Type B pancreatic cell (in vitro differentiated cells): ENCODE measurements at places on chromosomes 11 and 22.

GRCh38 chr11:44409558-44410236, 99.8 kb upstream of the ALX4 start:
- no peak for DNase-seq

DNA sequence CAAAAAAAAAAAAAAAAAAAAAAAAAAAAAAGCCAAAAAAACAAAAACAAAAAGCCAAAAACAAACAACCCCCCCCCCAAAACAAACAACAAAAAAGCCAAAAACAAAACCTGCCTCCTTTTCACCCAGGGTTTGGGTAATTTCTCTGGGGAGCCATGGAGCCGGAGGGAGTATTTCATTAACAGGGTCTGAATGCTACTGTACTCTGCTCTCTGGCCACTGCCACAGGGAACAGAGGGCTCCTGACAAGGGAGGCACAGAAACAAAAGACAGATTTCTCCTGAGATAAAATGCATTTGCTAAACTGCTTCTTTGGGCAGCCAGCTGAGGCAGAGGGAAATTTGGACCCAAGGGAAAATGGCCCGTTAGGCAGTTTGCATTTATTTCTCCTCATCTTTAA, 266.0 kb upstream of the SYN3 start:
- no peak for DNase-seq

DNA sequence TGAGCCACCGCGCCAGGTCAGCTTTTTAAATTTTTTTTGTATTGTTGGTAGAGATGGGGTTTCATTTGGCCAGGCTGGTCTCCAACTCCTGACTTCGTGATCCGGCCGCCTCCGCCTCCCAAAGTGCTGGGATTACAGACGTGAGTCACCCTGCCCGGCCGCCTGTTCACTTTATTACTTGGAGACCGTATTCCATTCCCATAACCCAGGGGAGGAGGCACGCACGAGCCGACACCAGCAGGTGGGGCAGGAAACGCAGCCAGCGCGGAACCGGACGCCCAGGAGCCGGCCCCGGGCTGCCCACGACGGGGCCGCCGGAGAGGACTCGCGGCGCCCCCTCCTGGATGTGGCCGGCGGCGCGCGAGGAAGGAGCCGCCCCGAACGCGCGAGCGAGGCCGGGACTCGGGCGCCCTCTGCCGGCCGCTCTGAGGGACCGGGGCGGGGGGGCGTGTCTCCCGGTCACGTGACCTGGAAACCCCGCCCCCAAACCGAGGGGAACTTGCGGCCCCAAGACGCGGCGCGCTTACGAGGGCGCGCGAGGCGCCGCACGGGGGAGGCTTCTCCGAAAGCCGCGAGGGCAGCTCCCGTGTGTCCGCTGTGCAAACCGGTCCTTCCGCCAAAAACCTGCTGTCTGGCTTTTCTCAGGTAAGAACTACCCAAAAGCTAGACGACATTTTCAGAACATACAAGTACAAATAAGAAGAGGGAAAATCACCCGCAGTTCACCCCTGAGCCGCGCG, 11.6 kb upstream of the RNH1 start:
- DNase-seq, result peak; percentile 87

- no peak for DNase-seq
Observed at GRCh38 chr22:33519071-33519973, 401.0 kb downstream of the LARGE1 start.

- no peak for DNase-seq
Observed at GRCh38 chr11:129950101-129951091, 52.2 kb downstream of the PRDM10 start.

- no peak for DNase-seq
Observed at GRCh38 chr11:110818032-110818687, 105.9 kb upstream of the ARHGAP20 start.

DNA sequence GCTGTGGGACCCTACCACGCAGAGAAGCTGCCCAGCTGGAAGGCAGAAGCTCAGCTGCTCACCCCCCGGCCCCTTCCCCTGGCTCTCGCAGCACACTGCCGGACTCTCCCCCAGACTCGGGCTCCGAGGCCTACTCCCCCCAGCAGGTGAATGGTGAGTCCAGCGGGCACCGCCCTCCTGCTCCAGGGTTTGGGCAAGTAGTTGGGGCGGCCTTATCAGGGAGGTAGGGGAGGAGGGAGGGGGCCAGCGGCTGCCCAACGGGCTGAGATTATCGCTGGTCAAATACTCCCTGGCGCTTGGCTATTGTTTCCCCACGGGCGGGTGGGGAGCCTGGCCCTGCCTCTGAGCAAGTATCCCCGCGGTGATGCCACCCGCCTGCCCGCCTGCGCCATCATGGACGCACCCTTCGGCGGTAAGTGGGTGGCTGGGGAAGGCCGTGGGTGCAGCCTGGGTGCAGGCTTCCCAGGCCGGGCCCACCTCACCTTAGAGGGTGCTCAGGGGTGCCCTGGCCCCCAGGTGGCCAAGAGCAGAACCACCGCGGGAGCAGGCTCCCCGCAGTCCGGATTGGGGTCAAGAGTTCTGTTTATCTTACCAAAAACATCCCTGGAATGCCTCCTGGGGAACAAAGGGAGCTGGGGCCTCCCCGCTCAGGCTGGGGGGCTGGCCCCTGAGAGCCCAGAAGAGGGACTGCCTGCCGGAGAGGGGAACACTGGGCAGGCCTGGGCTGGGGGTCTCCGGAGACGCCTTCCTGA, 16.9 kb downstream of the MYRF start:
- DNase-seq, result no peak

GRCh38 chr22:36350751-36351594, 36.8 kb downstream of the MYH9 start:
- DNase-seq, result no peak

DNA sequence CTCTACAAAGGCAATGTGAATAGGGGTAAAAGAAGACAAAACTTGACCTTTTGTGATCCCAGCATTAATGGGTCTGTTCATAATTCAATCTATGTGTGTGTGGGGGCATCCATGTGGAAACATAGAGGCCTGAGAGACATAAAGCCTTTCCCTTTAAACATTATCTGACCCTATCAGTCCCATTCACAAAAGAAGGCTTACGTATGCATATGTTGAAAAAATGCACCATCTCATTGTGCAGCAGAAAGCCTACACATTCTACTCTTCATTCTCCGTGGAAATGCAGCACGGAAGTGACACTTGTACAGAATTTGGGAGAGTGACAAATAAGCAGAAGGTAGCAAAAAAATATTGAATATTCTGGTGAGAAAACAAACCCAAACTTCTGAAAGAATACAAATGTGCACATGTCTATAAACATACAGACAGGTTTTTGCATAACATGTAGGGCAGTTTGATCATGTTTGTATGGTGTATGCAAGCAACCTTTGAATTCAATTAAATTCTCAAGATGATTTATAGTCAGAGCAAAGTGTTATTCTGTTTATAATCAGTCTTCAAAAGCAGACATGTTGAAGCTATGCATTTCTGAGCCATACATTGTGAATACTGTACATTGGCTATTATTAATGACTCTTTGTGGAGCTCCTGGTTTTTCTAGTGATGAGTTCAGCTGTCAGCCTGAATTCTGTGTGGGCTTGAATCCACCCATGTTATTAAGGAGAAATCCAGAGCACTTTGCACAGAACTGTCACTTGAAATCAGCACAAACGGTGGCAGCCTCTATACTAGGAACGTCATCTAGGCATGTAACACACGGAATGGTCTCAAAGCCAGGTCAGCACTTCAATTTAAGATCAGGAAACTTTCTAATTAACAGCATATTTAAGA, 236.8 kb downstream of the DCDC1 start:
- no peak for DNase-seq

DNA sequence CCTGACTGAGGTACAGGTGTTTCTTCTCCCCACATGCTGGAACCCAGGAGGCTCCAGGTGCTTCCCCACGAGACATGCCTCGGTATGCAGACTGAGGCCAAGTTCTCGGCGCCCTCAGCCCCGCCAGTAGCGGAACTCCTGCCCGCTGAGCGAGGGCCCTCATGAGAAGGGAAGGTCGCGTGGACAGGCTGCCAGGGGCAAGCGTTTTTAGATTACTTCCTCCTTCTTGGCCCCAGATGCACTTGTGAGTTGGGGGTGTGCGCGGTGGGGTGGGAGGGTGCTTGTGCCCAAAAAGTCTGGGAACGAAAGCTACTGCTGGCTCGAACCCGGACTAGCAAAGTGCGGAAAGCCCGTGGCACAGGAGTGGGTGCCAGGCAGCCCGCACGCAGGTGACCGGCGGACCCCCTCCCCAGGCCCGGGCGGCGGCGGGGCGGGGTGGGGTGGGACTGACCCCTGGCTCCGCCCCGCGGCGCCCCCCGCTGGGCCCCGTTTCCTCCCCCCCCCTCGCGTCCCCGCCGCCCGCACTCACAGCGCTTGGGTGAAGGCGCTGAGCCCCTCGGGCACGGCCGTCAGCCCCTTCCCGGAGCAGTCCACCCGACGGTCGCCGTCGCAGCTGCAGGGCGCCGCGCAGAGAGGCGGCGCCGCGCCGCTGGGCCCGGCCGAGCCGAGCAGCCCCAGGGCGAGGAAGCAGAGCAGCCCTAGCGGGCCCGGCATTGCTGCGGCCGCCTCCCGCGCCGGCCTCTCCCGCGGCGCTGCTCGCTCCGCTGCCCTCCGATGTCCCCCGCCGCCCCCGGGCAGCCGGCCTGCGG, 797 bp downstream of the LGR4 start:
- no peak for DNase-seq

GRCh38 chr11:48384670-48385069, 18.4 kb upstream of the OR4C5 start:
- DNase-seq, result no peak

- no peak for DNase-seq
Observed at GRCh38 chr11:59822989-59823566, 12.5 kb upstream of the MRPL16 start.

DNA sequence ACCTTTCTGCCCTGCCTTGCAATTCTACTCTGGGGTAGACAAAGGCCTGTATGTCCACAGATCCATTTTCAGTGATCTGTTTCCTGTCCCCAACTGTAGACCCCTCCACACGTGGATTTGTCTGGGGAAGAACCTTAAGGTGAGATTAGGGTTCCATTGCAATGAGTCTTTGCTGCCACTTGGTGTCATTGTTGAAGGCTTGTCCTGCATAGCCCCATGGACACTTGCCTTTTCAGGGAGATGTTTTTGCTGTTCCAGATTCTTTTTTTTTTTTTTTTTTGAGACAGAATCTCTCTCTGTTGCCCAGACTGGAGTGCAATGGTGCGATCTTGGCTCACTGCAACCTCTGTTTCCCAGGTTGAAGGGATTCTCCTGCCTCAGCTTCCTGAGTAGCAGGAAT, 21.8 kb downstream of the SERPING1 start:
- DNase-seq, result no peak

- peak; percentile 90 for DNase-seq
Observed at GRCh38 chr22:45435544-45436139, 22.1 kb downstream of the RIBC2 start.

- no peak for DNase-seq
Observed at GRCh38 chr11:75673977-75674582, 5.2 kb upstream of the MAP6 start.

DNA sequence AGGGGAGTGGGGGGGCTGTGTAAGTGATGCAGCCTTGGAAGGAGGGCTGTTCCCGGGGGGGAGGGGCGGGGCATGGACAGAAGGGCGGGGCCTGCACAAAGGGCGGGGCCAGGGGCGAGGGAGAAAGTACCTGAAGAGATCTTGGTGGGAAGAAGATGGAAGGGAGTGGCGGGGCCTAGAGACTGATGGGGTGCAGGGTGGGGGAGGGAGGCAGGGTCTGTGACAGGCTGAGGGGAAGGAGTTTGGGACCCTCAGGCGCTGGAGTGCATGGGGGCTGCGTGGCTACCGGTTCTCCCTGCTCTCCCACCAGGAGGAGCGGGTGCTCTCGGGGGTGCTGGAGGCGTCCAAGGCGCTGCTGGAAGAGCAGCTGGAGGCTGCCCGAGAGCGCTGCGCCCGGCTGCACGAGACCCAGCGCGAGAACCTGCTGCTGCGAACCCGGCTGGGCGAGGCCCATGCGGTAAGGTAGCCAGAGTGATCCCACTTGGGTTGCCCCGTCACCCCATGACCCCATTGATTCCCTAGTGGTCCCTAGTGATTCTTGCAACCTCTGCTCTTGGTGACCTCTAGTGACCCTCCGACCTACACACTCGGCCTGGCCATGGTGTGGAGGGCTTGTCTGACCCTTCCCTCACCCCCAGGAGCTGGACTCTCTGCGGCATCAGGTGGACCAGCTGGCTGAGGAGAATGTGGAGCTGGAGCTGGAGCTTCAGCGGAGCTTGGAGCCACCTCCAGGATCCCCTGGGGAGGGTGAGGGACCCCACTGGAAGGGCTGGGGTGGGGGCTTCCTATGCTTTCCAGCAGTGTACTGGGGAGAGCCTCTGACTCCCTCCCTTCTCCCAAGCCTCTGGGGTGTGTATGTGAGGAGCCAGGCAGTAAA, 3.1 kb downstream of the CCDC88B start:
- no peak for DNase-seq

DNA sequence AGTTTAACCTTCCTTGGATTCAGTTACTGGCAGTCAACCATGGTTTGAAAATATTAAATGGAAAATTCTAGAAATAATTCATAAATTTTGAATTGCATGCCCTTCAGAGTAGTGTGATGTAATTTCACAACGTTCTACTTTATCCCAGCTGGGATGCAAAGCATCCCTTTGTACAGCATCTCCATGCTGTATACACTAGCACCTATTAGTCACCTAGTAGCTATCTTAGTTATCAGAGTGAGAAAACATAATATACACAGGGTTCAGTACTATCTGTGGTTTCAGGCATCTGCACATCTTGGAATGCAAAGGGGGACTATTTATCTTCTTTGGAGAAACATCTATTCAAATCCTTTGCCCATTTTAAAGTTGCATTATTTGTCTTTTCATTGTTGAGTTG, 30.8 kb downstream of the CBL start:
- no peak for DNase-seq

GRCh38 chr11:69447786-69448185, 33.7 kb upstream of the LINC01488 start:
- no peak for DNase-seq

GRCh38 chr11:64250415-64251015, 815 bp upstream of the PLCB3 start:
- no peak for DNase-seq

DNA sequence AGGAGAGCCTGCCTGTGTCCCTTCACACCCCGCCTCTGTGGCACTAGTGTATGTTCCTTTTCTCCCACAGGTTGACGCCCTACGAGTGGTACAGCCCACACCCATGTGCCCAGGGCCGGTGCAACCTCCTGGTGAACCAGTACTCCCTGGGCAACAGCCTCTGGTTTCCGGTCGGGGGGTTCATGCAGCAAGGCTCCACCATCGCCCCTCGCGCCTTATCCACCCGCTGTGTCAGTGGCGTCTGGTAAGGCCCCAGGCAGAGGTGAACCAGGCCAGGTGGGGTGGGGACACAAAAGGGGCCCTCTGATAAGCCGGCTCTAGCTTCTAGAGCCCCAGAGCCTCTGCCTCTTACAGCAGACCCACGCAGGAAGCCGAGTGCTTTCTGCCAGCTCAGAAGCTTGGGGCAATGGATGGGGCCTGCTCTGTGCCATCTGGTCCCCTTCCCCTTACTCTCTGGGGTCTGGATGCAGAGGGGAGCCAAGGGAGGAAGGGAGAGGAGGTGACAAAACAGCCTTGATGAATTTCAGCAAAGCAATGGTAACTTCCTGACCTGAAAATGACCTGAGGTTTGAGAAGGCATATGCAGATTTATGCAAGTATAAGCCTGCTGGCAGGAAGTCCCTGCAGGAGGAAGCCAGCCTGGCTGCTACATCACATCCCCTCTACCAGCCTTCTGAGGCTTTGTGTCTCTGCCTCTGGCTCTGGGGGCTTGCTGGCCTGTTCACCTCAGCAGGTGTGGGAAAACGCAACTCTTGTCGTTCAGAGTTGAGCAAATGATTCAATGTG, 67.0 kb upstream of the TBCEL start:
- DNase-seq, result no peak

GRCh38 chr22:35921777-35922176, 106.8 kb downstream of the RBFOX2 start:
- DNase-seq, result no peak

GRCh38 chr11:10462746-10463300, 7.8 kb downstream of the AMPD3 start:
- no peak for DNase-seq

- DNase-seq, result no peak
Observed at GRCh38 chr22:46056546-46057245, 79.7 kb upstream of the WNT7B start.
